Adipocyte (in vitro differentiated cells): ENCODE measurements at places on chromosomes 3 and 15.

- peak; percentile 15 for DNase-seq
These were observed 23.1 kb downstream of the SLC24A5 start for GRCh38 chr15:48143856-48144255.

GRCh38 chr3:139113231-139113992 lies 68.7 kb upstream of the PRR23C start:
- no peak for DNase-seq

- DNase-seq: peak; percentile 80
These were observed 108.6 kb upstream of the AADACL2 start for GRCh38 chr3:151625086-151625485.

GRCh38 chr3:62835554-62836236 lies 39.5 kb downstream of the CADPS start:
- peak; percentile 1 for DNase-seq

DNA sequence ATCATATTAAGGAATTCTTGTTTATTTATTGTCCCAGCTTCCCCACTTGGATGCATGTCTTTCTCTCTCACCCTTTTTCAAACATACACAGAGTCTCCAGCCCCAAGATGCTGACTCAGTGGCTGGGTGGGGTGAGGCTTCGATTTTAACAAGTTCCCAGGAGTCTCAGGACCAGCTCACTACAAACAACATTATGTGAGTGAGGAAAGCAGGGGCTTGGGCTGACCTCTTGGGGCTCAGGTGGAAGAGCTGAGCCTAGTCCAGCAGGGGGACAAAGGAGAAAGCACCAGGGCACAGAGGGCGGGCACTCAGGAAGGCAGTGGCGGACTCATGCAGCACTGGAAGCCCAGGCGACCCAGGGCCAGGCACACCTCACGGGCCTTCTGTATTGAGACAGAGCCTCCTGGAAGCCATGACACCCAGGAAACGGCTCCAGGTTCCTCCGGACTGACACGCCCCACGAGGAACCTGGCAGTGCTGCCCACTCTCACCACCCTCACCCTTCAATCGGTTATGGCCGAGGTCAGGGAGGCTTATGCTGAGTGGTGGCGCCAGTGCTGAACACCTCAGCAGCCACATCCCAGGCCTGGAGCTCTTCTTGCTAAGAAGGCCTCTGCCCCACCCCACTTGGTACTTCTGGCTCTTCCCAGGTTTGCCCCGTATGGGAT lies 97.4 kb downstream of the LRIG1 start:
- DNase-seq: no peak
